Fibroblast of lung (primary cell): ENCODE measurements at places on chromosomes 6 and 20.

DNA sequence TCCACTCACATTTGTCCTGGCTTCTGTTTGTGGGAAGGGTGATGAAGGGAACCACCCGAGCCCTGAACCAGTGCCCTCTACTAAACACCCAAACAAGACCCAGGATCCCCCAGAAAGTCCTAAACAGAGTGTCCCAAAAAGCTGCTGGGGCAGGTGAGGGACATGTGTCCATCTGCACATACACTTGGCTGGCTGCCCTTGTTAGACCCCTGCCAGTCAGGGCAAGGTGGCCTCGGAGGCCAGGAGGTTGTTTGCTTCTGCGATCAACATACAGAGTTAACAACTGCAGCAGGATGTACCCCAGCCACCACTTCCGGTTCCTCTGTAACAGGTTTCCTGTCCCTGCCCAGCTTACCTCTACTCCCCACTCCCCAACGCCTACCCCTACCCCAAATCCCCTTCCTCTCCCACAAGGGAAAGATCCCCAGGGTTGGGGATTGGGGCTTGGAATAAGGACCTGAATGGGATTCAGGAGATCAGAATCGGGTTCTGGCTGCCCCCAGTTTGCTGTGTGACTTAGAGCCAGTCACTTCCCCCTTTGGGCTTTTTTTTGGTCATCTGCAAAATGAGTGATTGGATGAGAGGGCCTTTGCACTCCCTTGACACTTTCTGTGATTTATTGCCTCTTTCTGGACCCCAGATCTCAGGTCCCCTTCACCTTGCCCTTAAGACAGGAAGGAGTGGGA, 13.9 kb downstream of the DEF6 start:
- DNase-seq: no peak

DNA sequence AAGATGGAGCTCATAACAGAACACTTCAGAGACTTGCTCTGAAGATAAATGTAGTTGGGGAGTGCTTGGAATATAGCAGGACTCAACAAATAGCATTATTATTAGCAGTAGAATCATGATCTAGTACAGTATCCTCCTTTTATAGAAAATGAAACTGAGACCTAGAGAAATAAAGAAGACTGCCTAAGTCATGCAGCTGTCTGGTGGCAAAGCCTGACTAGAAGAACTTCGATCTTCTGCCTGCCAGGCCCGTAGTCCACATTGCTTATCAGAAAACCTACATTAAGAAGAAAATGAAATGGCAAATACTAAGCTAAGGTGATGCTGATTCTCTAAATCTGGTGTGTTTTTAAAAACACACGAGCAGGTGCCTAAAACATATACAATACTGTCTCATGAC, 46.4 kb upstream of the DST start:
- no peak for DNase-seq

- DNase-seq: no peak
These were observed 15.9 kb downstream of the UNC5CL start for GRCh38 chr6:41023114-41023513.

GRCh38 chr20:8601542-8601912, 467.4 kb upstream of the PLCB4 start:
- no peak for DNase-seq

- peak; percentile 57 for DNase-seq
These were observed 1.9 kb downstream of the JARID2 start for GRCh38 chr6:15247500-15248450.

DNA sequence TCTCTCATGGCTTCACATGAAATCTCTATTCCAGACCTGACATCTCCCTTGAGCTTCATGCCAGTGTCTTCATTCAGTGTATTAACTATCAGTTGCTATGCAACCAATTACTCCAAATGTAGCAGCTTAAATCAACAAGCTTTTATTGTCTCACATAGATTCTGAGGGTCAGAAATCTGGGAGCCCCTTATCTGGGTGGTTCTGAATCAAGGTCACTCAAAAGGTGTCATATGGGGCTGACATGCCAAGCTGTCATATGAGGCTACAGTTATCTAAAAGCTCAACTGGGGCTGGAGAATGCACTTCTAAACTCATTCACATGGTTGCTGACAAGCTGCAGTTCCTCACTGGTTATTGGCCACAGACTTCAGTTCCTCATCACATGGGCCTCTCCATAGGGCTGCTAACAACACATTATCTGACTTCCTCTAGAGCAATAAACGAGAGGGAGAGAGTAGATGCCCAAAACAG, 7.3 kb upstream of the CGA start:
- no peak for DNase-seq

DNA sequence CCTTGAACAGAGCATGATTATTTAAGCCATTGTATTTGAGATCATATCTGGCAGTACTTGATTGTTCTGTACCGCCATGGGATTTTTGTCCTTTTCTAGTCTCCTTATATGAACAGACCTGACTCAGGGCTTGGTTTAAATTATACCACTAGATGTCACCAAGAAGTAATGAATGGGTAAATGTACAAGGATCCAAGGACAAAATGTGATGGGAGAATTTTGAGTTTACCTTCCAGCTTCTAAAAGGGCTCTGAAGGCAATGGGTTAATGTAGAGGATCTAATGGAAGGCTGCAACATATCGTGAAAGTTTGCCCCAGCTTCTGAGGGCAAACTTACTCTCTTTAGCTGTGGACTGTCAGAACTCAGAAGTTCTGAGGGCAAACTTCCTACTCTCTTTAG, 12.0 kb downstream of the RNF8 start:
- DNase-seq: peak; percentile 24

- DNase-seq: no peak
These were observed 322.1 kb downstream of the TAF4 start for GRCh38 chr20:61743606-61744005.

GRCh38 chr20:47031821-47032220, 137.2 kb downstream of the EYA2 start:
- no peak for DNase-seq

- DNase-seq: no peak
These were observed 63.3 kb downstream of the TOX2 start for GRCh38 chr20:43977962-43978361.

DNA sequence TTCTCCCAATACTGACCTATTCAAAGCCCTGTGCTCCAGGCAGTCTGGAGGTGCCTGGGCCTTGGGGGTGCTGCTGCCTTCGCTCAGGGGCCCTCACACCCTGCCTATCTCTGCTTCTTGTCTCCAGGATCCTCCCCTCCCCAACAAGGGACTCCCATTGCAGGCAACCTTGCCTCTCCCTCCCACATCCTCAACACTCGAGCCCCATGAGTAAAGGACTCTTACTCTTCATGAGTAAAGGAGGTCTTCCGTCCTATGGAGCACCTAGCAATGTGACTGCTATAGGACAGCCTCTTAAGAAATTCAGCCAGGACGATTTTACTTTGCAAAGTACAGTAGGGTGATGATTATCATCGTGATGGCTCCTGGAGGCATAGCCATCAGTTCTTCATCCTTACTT, 24.5 kb downstream of the PLEKHG1 start:
- no peak for DNase-seq

- DNase-seq: no peak
These were observed 2.0 kb upstream of the PLCG1 start for GRCh38 chr20:41135187-41135887.

- DNase-seq: no peak
These were observed 251.6 kb upstream of the TAB2 start for GRCh38 chr6:149065658-149066556.

GRCh38 chr6:151098166-151098565, 141.6 kb upstream of the AKAP12 start:
- peak; percentile 47 for DNase-seq

DNA sequence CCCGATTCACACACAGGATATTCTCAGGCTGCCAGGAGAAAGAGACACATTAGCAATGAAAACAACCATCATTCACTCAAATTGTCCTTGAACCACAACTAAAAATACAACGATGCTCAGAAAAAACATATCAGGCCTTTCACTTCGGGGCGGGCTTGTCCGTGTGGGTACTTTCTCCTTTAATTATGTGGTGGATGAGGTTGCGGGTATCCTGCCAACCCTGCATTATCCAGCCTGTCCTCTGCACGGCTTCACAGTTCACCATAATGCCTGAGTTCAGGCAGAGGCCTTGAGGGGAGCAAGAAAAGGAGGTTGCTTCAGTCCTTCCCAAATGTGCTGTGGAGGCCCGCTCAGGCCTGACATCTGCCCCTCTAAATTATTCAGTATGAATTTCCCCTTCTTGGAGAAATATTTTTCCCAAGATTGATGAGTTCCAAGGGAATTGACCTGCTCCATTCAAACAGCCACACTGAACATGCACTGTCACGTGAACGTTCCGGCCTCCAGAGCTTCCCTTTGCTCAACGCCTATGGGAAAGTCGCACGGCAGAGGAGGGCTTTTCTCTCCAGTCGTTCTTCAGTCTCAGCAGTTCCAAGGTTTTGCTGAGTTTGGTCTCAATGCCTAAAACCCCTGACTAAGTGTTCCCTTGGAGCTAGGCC, 70.3 kb downstream of the MYLK4 start:
- no peak for DNase-seq

- DNase-seq: no peak
These were observed 5.6 kb downstream of the CST3 start for GRCh38 chr20:23631981-23632710.

GRCh38 chr6:91132461-91132860, 545.6 kb upstream of the MAP3K7 start:
- no peak for DNase-seq

DNA sequence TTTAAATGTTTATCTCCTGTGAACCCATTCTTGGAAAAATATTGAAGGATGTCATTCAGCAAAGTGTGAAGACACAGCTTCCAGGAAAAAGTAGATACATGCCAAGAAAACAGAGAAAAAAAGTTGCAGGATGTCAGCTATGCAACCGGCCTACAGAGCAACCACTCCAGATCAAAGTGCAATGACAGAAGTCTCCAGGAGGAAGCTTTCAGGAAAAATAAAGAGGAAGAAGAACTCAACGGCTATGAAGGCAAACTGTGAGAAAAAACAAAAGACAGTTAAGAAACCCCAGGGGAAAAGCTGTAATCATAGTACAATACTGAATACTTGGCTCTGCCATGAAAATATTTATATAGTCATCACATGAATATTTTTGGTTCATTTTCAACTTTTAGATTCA, 30.6 kb downstream of the REPS1 start:
- DNase-seq: peak; percentile 51

- no peak for DNase-seq
These were observed 22.4 kb upstream of the E2F3 start for GRCh38 chr6:20379231-20379630.

GRCh38 chr6:73562558-73562957, 41.7 kb upstream of the EEF1A1 start:
- no peak for DNase-seq

DNA sequence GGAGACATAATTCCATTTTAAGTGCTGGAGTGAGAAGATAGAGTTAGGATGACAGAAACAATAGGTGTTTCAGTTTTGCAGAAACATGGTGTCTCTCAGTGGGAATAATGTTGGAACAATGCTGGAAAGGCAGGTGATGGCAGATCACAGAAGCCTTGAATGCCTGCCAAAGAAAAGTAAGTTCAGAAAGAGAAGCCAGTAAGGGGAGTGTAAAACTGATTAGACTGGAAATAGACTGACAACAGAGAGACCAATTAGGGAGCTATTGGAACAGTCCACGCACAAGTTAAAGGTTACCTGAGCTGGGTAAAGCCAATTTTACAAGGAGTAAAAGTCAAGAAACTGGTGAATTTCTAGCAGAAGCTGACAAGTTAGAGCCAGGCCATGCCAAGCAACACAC, 142.9 kb downstream of the TFAP2A start:
- DNase-seq: no peak

DNA sequence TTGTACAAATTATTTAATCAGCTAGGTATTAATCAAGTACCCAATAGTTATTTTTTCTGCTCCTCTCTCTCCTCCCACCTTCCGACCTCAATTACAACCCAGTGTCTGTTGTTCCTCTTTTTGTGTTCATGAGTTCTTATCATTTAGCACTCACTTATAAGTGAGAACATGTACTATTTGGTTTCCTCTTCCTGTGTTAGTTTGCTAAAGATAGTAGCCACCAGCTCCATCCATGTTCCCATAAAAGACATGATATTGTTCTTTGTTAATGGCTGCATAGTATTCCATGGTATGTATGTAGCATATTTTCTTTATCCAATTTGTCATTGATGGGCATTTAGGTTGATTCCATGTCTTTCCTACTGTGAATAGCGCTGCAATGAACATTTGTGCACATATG, 652.8 kb upstream of the CITED2 start:
- no peak for DNase-seq

GRCh38 chr6:118042855-118043254, 135.8 kb downstream of the SLC35F1 start:
- DNase-seq: no peak

- peak; percentile 37 for DNase-seq
These were observed 67.5 kb downstream of the MTHFD1L start for GRCh38 chr6:150932996-150933395.

- DNase-seq: peak; percentile 56
These were observed 102.7 kb upstream of the QKI start for GRCh38 chr6:163311830-163312229.

- DNase-seq: no peak
These were observed 43.5 kb upstream of the TIAM2 start for GRCh38 chr6:154951345-154952200.

GRCh38 chr6:160300076-160300695, 41.6 kb upstream of the SLC22A2 start:
- no peak for DNase-seq

- DNase-seq: no peak
These were observed 1.9 kb downstream of the STMND1 start for GRCh38 chr6:17103715-17104114.

GRCh38 chr6:159969921-159970320, 1.0 kb downstream of the IGF2R start:
- DNase-seq: peak; percentile 73

DNA sequence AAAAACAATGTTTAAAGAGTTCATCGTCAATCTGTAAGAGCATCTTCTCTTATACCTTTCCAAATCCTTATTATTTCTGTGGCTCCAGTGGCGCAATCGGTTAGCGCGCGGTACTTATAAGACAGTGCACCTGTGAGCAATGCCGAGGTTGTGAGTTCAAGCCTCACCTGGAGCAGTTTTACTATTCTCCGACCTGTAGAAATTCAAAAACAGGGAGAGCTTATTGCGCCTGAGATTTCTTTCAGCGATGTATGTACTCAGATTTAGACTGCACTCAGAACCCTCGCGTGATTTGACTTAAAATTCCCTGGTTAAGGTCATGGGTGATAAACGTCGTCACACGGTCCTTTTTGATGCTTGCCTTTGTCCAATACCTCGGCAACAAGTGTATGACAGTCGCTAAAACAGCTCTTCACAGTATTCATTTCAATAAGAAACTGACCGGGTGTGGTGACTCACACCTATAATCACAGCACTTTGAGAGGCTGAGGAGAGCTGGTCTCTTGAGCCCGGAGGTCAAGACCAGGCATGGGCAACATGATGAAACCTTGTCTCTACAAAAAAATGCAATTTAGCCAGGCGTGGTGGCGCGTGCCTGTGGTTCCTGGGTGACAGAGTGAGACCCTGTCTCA, 11.9 kb downstream of the GPX5 start:
- DNase-seq: peak; percentile 15

DNA sequence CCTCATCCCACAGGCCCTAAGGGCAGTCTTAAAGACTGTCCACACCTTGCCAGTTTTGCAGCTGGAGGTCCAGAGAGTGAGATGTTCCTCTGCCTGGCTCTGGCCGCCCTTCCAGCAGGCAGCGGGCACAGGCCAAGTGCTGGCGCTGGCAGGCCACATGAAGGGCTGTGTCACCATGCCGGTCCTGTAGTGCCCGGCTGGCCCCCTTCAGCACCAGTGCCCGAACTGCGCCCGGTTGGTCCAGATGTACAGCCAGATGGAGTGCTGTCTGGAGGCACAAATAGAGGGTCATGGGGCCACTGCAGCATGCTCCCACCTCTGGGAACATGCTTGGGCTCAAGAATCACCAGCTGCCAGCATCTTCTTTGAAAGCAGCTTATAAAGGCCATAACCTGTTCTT, 3.8 kb downstream of the NFKBIE start:
- DNase-seq: no peak
